Endothelial cell of umbilical vein (primary cell): ENCODE measurements at places on chromosomes 3 and 15. TPM values are rescaled to one million over a fixed set of nuclear protein-coding genes. Genes with fewer than 3 reads are reported as not detected.

Gene INSYN1
- 0.58 TPM in 1 of 2 replicates, not detected in the other for total RNA-seq

Gene SAXO2
- total RNA-seq = 0.67 and 5.2 TPM in 2 replicates

Gene PRR20G
- not detected in 2 replicates for total RNA-seq

Gene INO80
- total RNA-seq = 22.9 and 29.1 TPM in 2 replicates

Gene PRR23A
- not detected in 2 replicates for total RNA-seq

DNA sequence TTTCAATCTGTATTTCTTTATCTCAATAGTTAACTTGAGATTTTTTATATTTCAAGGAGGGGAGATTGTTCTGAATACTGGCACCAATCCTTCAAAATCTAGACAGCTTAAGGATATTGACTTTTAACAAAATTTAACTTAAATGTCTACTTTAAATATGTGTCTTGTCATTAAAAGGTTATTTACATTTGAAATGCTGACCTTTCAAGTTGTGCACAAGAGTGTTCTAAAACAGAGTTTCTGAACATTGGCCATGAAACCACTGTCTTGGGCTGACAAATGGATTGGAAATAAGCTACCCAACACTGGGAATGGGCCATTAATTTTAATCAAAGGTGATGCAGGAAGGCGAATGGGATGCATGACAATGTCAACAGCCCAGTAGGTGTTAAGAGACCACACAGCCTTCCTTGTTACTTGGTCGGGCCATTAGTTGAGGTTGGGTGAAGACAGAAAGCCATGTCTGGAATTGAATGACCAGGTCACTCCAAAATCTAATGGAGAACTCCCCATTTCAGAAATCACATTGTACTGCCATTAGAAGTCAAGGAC lies 128.5 kb downstream of the CDIN1 start:
- DNase-seq = no peak

- no peak for DNase-seq
These were observed 35.9 kb downstream of the VGLL4 start for GRCh38 chr3:11607816-11608215.

GRCh38 chr3:150329408-150329807 lies 78.7 kb upstream of the TSC22D2 start:
- DNase-seq = no peak

DNA sequence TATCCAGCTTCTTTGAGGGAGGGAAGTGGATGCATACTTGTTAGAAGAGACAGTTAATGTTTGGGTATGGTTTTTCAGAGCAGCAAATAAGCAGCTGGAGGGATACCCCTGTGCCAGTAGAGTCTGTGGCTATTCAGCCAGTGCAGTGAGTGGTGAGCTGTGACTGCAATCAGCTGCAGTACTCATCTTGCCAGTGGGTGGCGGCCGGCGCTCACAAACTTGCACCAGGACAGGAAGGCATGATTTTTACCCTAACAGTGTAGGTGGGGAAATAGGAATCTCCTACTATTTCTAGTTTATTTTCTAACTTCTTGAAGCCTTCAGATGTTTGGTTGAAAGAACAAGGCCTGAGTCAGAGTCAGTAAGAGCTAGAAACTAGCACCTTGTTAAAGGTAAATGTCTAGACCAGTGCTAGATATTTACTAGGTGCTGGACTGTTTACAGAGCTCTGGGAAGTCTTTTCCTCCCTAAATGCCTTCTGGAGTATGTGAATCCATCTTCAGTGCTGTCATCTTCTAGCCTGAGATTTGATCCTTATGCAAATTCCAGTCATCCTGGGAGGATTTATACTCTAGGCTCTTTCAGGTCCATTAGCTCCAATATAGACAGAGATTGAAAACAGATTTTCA lies 23.6 kb downstream of the TIMP4 start:
- DNase-seq = peak; percentile 61

GRCh38 chr15:43241100-43241499 lies 20.3 kb upstream of the EPB42 start:
- DNase-seq = no peak

DNA sequence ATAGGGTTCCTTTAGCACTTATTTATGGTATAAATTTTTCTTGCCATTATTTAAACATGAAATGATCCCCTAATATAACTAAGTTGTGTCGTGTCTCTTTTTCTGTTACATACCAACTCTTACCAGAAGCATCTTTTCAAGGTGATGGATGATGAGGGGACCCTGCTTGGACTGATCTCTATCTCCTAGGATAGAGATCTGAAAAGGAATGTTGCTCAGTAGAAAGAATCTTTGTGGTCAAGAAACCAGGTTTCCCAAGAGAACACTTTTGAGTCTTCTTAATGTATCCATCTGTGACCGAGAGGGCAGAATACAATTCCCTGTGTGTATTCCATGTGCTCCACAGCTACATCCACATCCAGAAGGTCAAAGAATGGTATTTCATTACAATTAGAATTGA lies 409.7 kb downstream of the MAGI1 start:
- no peak for DNase-seq

DNA sequence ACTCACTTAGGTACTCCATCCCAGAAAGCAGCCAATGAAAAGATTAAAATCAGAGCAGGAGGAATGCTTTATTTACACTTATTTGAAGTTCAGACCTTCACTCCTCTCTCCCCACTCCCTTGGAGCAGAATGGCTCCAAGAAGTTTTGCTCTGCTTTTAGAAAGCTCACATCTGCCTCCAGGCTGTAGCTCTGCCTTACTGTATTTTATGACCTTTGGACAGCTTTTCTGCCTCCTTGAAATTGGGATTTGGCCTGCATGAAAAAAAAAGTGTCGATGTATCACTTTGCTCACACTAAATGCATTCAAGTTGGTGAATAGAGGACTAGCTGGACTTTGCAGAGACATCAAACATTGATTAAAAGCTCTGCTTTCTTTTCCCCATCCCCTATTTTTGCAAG lies 95.3 kb downstream of the SLC9A9 start:
- DNase-seq = no peak

GRCh38 chr3:12766541-12766940 lies 7.5 kb upstream of the TMEM40 start:
- DNase-seq = no peak

DNA sequence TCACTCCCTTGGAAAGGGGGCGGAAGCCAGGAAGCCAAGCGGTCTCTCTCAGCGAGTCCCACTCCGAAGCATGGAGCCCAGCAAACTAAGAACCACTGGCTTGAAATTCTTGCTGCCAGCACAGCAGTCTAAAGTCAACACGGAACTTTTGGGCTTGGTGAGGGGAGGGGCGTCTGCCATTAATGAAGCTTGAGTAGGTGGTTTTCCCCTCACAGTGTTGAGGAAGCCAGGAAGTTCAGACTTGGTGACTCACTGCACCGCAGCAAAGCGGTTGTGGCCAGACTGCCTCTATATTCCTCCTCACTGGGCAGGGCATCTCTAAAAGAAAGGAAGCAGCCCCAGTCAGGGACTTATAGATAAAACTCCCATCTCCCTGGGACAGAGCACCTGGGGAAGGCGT lies 665.4 kb upstream of the CBLB start:
- peak; percentile 38 for DNase-seq
